ENCODE measurements at places on chromosomes 3 and 15.

DNA sequence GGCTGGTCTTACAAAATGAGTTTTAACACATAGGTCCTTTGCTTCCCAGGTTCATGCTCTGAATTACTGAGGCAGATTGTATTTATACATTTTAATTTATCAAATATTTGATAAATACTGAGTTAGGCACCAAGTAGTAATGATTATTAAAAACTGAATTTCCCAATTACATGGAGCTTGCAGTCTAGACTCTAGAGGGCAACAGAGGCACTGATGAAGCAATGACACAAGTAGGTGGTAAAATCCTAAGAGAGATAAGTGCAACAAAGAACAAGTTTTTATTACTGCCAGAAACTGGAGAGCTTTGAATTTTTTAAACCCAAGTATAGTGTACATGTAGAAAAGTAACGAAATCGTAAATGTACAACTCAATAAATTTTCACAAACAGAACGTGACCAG is 406.2 kb upstream of the RARB start:
- no peak for ATAC-seq

DNA sequence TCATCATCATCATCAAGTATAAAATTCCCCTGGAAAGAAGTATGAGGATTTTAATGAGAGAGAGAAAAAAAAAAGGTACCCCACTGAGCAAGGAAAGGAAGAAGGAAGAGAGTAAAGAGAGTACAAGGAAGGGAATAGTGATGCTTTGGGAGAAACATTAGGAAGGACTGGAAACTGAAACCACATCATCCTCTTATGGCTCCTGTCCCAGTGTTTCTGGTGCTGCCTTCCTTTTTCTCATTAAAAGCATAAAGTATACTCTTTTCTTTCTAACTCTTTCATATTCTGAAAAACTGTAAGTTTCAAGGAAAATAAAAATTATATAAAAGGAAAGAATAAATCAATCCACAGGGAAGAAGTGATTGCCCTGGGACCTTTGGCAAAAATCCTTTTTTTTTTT is 616.4 kb upstream of the CBLB start:
- no peak for ATAC-seq

DNA sequence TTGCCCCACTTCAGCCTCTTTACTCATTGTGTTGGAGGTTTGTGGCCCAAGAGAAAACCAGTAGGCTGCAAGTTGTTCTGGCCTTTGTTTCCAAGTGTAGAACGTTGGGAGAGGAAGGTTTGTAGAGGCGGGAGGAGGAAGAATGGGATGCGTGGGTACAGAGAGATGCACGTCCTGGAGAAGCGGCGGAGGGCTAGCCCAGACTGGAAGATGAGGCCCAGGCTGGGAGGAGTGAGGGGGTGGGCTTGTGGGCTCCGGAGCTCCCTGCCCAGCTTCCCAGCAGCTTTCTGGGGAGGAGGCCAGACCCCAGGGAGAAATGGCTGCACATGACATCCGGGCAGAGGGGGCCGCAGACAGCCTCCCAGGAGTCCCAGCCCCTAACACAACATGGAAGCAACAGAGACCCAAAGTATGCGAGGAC is 5.3 kb downstream of the PLA2G4F start:
- ATAC-seq, result no peak

DNA sequence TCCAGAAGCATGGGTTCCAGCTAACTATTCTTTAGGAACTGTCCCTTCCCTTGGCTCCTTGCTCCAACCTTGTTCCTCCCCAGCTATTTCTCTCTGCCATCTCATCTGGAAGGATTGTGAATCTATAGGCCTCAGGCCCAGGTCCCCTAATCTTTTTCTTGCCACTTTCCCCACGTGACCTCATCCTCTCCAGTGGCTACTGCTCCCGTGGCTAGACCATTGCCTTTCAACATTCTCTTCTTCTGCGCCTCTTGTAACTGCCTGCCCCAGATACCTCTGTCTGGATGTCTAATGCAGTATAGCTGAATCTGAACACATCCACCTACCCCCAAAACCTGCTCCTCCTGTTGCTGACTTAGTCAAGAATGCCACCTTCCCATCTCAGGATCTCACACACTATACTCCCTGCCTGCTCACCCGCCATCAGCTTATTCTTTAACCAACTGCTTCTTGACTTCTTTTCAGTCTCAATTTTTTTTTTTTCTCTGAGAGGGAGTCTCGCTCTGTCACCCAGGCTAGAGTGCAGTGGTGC is 5.2 kb downstream of the GPX1 start:
- no peak for ATAC-seq

- no peak for ATAC-seq
Observed at GRCh38 chr3:188417271-188417696, 263.3 kb downstream of the LPP start.

Data from activated CD4-positive, CD25-positive, alpha-beta regulatory T cell treated with anti-CD3 and anti-CD28 coated beads, Interleukin-2, amount 50 U/mL, for 24 hours (primary cell).